ENCODE measurements at places on chromosomes 2 and 18. TPM values are rescaled to one million over a fixed set of nuclear protein-coding genes. Genes with fewer than 3 reads are reported as not detected.

- no peak for DNase-seq
Observed at GRCh38 chr2:98702127-98702802, 28.7 kb downstream of the MGAT4A start.

DNA sequence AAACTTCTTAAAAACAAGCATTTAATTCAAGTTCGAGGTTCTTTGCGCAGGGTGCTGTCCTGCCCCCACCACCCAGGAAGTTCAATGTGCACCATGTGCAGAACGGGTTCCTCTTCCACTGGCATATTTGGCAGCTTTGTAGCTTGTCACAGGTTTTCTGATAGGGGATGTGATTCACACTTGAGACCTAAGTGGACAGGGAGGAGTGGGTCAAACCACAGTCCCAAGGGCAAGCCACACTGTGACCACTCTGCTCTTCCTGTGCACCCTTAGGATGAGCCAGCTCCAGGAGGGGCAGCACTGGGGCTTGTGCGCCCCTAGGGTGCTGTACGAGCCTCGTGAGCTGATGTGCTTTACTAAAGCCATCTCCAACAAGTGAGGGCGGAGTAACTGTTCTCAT is 82.5 kb downstream of the TGFA start:
- no peak for DNase-seq

- no peak for DNase-seq
Observed at GRCh38 chr2:160432633-160433032, 61.0 kb downstream of the RBMS1 start.

- DNase-seq, result no peak
Observed at GRCh38 chr2:128444121-128444771, 125.6 kb upstream of the HS6ST1 start.

Gene CGREF1
- 3.4 TPM for total RNA-seq

- DNase-seq, result no peak
Observed at GRCh38 chr2:38723173-38723572, 28.0 kb downstream of the SRSF7 start.

DNA sequence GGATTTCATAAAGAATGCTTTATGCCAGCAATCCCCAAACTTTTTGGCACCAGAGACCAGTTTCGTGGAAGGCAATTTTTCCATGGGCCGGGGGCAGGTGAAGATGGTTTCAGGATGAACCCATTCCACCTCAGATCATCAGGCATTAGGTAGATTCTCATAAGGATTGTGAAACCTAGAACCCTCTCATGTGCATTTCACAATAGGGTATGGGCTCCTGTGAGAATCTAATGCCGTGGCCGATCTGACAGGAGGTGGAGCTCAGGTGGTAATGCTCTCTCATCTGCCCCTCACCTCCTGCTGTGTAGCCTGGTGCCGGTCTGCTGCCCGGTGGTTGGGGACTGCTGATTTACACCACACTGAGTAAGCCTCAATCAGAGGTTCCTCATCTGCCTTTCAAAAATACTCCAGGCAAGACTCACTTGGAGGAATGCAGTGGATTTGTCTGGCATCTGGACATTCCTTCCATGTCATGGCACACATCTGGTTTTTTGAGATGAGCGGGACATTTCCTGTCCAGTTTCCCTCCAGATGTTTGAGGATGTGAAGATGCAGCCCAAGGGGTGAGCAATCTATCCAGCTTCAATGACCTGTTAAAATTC is 185.8 kb downstream of the VAPA start:
- no peak for DNase-seq

GRCh38 chr2:8333177-8333831 is 348.6 kb upstream of the ID2 start:
- DNase-seq, result no peak

Gene CFLAR
- 183 TPM for total RNA-seq

DNA sequence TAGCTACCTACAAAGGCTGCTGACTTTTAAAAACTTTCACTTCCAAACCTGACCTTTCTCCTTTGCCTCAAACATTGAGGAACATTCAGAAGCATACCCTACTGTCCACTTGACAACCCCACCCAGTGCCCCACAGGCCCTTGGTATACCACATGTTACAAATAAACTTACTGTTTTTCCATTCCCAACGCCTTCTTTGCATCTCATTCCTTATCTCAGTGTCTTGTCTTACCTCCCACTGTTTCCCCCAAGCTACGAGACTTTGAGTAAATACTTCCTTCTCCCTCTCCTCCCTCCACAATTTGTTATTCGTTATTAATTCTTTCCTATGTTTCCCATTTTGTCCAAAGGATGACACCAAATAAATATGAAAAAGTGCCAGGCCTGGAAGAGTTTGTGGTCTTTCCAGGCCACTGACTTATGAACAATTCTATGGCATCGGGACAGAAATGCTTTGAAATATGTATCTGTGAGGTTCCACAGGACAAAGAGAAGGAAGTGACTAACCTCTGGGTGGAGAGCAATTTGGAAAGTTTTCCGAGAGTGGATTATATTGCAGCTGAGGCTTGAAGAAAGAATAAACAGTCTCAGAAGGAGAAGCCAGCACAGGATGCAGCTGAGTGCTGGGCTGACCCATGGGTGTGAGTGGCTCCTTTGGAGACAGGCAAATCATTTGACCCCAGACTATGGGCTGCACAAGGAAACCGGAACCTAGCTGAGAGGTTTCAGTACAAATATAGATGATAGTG is 409.0 kb downstream of the LPIN1 start:
- DNase-seq, result peak; percentile 57

Gene RND3
- total RNA-seq, result 101 TPM

Gene RAMP1
- not detected for total RNA-seq

GRCh38 chr2:4597400-4597799 is 894.0 kb downstream of the DCDC2C start:
- no peak for DNase-seq

DNA sequence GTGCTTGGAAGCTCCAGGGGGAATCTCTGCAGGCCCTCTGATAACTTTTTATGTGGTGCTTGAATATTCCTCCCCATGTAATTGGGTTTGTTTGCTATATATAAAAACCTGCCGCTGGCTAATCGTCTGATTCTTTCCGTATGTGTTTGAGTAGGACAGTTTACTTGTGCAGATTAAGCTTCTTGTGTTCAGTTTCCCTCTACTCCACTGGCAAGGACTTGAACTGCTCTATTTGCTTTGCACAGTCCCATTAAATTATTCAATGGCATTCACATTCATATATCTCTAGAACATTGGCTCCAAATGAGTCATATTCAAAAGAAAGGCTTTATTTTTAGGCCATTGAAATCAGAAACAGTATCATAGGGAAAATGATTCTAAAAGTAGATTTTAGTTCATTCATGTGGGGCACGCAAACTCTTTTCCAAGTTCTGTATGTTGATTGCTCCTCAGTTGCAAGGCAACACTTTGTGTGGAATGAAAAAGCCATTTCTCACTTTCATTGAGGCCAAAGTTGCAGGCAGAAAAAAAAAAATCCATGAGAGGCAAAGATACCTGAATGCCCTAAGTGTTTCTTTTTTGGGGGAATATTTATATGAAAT is 1682.3 kb upstream of the PIK3C3 start:
- no peak for DNase-seq

- no peak for DNase-seq
Observed at GRCh38 chr2:217371781-217372213, 511.9 kb upstream of the TNP1 start.

DNA sequence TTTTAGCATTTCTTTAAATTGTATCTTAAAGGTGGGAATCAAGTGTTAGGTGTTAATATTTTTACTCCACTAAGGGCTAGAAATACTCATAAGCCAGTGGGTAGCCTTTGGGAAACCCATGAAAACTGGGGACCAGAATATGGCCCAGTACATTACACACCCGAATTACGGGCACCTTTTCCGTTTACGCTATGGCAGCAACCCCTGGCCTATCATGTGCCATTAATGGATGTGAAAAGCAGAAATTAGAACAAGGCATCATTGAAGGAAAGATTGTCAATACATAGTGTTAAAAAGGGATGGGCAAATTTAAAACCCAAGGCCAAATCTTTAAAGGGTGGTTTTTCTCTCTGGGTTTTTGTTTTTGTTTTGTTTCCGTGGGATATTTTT is 781 bp downstream of the FARP2 start:
- DNase-seq, result no peak

Gene CDK15
- total RNA-seq, result 1.6 TPM

Gene ALPI
- total RNA-seq, result not detected

DNA sequence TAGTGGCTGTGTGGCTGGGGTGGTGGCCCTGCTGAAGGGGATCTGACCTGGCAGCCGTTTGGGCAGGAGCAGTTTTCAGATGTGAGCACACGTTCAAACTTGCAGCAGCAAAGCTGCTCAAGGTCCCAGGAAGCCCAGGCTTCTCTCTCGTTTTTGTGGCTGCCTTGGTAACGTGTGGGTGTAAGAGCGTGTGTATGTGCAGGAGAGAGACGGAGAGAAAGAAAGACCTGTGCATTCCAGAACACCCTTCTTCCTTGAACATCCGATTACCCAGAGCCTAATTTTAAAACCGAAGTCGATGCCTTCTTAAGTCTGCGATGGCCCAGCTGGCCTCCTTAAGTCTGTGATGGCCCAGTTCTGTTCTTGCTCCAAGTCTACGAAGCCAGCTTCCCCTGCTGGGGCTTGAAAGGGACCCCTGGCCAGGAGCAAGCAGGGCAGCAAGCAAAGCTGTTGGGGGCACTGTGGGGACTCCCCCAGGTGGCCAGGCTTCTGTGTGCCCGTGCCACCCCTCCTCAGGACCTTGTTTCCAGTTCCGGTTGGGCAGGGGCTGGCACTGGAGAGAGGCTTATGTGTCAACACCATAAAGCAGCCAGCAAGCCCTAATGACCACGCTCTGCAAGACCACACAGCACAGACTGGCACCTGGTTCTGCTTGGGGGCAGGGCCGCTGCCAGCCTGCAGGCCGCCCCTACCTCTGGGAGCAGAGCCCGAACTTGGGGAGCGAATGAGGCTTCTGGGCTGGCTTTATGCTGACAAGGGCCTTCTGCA is 55.8 kb upstream of the ALPP start:
- no peak for DNase-seq

Gene ANKRD30B
- total RNA-seq, result 0.70 TPM

- no peak for DNase-seq
Observed at GRCh38 chr2:240502059-240502429, 55.7 kb downstream of the ANKMY1 start.

- DNase-seq, result no peak
Observed at GRCh38 chr2:29742656-29743055, 178.7 kb downstream of the ALK start.

Gene GKN2
- total RNA-seq, result not detected

Gene VSNL1
- not detected for total RNA-seq

Gene PLB1
- total RNA-seq, result 1.6 TPM

- DNase-seq, result no peak
Observed at GRCh38 chr18:38010971-38011857, 445.6 kb upstream of the CELF4 start.

Gene PCARE
- total RNA-seq, result not detected

DNA sequence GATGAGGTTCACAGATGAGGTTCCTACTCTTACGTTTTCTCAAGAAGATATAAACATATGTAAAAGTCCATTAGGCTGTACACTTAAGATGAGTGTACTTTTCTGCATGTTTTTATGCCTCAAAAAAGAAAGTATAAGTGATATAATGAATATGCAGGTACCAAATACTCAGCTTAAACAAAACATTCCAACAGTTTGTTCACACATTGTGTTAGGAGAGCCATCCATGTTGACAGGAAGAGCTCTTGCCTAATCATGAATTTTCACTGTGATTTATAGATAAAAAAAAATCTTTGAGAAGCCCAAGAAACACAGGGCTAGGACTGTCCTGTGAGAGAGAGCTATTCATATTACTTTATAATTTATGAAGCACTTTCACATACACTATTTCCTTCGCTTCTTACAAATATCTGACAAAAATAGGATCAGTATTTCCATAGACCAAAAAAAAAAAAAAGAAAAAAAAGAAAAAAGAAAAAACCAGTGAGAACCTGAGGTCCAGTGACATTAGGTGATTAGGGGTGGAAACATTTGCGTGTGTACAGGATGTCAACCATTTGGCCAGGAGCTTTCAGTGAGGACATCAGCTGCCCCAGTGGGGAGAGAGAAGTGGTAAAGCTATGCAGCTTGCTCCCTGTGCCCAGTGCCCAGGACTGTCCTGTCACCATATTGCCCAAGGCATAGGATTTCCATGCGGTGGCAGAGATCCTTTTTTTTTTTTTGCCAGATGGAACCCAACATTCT is 38.7 kb downstream of the BUB1 start:
- no peak for DNase-seq

DNA sequence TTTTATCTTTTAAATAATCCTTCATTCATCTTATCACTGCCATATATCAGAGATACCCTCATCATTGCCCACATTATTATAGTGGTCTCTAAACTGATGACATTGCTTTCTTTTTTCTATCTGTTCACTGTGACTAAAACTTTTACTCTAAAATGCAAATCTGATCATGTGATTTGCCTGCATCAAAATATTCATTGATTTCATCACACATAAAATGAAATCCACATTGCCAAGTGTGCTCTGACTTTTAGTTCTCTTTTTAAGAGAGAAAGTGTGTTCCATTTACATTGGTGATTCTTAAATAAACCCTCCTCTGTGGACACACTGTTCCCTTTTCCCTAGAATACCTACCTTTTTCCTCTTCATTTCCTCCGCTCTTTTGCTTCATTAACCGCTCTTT is 7.5 kb downstream of the REL start:
- no peak for DNase-seq

Gene MOGAT1
- not detected for total RNA-seq

- no peak for DNase-seq
Observed at GRCh38 chr2:33015421-33016142, 68.8 kb downstream of the LTBP1 start.

Gene IL1A
- 4.5 TPM for total RNA-seq

- no peak for DNase-seq
Observed at GRCh38 chr18:42201137-42201536, 246.1 kb downstream of the PIK3C3 start.

DNA sequence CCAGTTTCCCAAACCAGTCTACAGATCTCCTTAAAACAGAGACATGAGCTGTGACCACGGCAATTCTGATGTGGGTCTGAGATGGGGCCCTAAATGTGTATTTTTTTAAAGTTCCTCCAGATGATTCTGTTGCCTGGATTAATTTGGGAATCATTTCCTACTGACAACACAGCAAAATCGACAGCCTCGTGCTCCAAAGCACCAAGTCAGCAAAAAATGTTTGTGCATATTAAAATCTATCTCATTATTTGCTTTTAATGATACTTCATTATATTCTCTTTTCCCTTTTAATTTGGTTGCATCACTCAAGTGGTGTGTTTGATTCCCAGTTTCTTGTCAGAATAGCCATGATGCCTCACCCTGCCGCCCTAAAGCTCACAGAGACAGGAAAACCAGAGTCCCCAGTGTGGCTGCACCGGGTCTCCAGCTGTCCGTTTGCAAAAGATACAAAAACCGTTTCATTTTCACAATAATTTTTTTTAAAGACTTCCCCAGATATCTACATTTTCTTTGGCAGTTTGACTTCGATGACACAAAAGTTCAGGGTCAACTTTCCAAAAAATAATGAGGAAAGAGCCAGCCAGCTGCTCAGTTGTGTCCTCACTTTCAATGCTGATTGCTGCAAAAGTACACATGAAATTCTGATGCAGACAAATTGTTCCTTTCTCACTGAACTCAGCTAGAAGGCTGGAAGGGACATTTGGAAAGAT is 443.2 kb upstream of the ID2 start:
- DNase-seq, result no peak
